ENCODE measurements at places on chromosomes 2 and 18.

- no peak for DNase-seq
Measured at GRCh38 chr2:6924924-6925409, 7.8 kb downstream of the RNF144A start.

- no peak for DNase-seq
Measured at GRCh38 chr2:220224691-220225543, 597.5 kb downstream of the SLC4A3 start.

- no peak for DNase-seq
Measured at GRCh38 chr18:476251-476664, 24.2 kb downstream of the COLEC12 start.

DNA sequence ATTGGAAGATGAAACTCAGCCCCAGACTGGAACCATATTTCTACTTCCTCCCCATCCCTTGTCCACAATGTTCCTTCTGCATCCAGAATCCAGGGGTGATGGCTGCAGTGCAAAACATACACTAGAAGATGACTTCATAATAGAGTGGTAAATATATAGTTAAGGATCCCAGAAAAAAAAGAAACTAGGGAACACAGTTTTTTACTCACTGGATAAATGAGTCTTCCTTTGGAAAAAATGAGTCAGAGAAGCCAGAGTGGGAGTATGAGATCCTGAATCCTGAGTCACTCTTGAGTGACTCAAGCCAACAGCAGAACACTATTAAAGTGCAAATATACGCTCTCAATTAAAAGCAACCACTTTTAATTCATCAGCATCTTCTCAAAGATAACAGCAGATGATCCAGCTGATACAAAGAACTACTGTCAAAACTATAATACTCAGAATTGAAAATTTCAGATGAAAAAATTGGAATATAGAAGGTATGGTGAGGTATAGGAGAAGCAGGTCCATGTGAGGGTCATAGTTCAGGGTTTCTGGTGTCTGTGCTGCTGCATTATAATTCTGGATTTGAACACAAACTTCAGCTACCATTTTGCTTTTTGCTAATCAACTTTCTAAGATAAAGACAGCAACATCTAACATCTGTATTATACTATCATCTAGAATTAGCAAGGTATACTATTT, 987.2 kb upstream of the CDH2 start:
- peak; percentile 3 for DNase-seq

- no peak for DNase-seq
Measured at GRCh38 chr2:182593394-182593975, 122.6 kb upstream of the DNAJC10 start.

- no peak for DNase-seq
Measured at GRCh38 chr2:54570321-54570855, 114.3 kb downstream of the SPTBN1 start.

DNA sequence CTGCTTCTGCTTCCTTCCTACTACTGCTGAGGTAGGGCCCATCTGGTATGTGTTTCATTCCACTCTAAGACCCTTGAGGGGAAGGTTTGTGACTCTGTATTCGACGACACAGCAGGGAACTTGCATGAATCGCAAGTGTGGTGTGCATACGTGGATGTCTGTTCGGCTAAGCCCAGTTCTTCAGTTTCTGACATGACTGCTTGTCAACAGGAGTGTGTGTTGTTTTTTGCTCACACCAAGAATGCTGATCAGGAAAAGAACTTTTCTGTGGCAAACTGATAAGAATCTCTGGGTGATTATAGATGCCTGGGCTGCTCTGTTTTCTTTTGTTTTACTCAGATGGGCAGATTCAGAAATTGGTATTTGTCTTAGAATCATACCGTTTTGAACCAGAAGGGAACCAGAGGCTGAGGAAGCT, 22.0 kb downstream of the TNFRSF11A start:
- no peak for DNase-seq

Measured in HepG2 (cell line).